ENCODE measurements at places on chromosomes 13 and 19. TPM values are rescaled to one million over a fixed set of nuclear protein-coding genes. Genes with fewer than 3 reads are reported as not detected.

The TICAM1 gene
- not detected for polyA plus RNA-seq

The PTGIR gene
- polyA plus RNA-seq = not detected

The MADCAM1 gene
- polyA plus RNA-seq = 0.22 TPM

The FAM216B gene
- not detected for polyA plus RNA-seq

The DZIP1 gene
- polyA plus RNA-seq = 35.3 TPM

The ZNF682 gene
- polyA plus RNA-seq = 57.1 TPM

The IZUMO2 gene
- not detected for polyA plus RNA-seq

The CADM4 gene
- polyA plus RNA-seq = 220 TPM

The APLP1 gene
- 390 TPM for polyA plus RNA-seq
